Endothelial cell of umbilical vein (primary cell): ENCODE measurements at places on chromosomes 7 and 10. TPM values are rescaled to one million over a fixed set of nuclear protein-coding genes. Genes with fewer than 3 reads are reported as not detected.

DNA sequence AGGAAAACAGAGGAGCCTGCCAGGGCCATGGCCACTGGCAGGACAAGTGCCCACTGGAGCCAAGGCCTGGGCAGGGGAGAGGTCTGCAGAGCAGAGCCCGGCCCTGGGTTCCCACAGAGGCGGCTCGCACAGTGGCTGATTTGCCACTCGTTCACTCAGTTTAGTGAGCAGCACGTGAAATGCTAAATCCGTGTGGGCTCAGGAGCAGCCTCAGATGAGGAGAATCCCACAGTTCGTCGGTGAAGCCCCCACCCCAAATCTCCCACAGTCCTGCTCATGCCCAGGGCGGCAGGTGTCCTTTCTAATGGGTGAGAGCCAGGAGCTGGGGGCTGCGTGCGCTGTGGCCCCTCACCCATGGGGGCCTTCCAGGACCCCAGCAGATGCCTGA, 107.7 kb upstream of the FAM20C start:
- H3K36me3 ChIP-seq = no peaks in the 10 kb centered on the region
- H3K27me3 ChIP-seq = no peaks in the 10 kb centered on the region
- no peak overlapping the region for H3K4me3 ChIP-seq
- no peak overlapping the region for H3K27ac ChIP-seq

DNA sequence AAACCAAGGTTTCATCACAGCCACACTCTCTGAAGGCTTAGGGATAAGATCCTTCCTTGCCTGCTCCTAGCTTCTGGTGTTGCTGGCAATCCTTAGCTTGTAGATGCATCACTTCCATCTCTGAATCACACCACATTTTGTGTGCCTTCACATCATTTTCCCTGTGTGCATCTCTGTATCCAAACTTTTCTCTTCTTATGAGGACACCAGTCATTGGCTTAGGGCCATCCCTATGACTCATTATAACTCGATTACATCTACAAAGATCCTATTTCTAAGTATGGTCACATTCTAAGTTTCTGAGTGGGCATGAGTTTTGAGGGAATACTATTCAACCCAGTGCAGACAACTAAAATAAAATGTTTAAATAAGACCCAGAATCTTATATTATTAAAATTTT, 121.7 kb downstream of the C7orf25 start:
- H3K4me1 ChIP-seq = no peaks in the 10 kb centered on the region
- no peak for DNase-seq
- no peaks in the 10 kb centered on the region for H3K36me3 ChIP-seq
- no peak overlapping the region for H3K27ac ChIP-seq

SUFU gene
- 14.5 and 16.3 TPM in 2 replicates for total RNA-seq

DNA sequence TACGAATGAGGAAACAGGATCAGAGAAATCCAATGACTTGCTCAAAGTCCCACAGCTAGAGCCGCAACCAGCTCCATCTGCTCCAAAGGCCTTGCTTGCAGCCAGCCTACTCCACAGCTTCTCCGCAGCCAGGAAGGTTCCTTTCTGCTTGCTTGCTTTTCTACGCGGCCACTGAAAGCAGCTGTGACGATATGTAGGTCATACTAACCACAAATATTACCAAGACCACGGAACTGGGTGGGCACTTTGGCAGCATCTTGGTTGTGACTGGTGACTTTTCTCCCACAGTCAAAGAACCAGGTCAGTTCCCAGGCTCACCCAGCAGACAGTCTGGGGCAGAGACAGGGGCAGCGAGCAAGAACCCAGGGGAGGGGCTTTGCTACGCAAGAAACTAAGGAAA, 86.4 kb downstream of the FAM53B start:
- H3K27me3 ChIP-seq = no peaks in the 10 kb centered on the region
- no peak for DNase-seq
- no peak overlapping the region for H3K4me3 ChIP-seq

GRCh38 chr10:76333796-76334195, 902.4 kb downstream of the LRMDA start:
- H3K27me3 ChIP-seq = no peaks in the 10 kb centered on the region
- no peaks in the 10 kb centered on the region for H3K36me3 ChIP-seq
- H3K4me3 ChIP-seq = no peak overlapping the region
- no peak for DNase-seq

- no peak overlapping the region for H3K27ac ChIP-seq
- H3K4me1 ChIP-seq = peaks cover 18% of the 10 kb centered on the region
- no peaks in the 10 kb centered on the region for H3K27me3 ChIP-seq
- no peak overlapping the region for H3K4me3 ChIP-seq
Measured at GRCh38 chr10:29811751-29812427, 177.1 kb upstream of the SVIL start.

- peaks cover 13% of the 10 kb centered on the region for H3K4me1 ChIP-seq
- H3K27ac ChIP-seq = no peak overlapping the region
- DNase-seq = no peak
- no peaks in the 10 kb centered on the region for H3K27me3 ChIP-seq
- H3K4me3 ChIP-seq = no peak overlapping the region
Measured at GRCh38 chr10:103667356-103667755, 173.9 kb downstream of the NEURL1 start.

KCNH2 gene
- 0.09 TPM in 1 of 2 replicates, not detected in the other for total RNA-seq

GRCh38 chr7:86469680-86470295, 173.9 kb upstream of the GRM3 start:
- DNase-seq = peak; percentile 63
- H3K27ac ChIP-seq = no peak overlapping the region
- no peaks in the 10 kb centered on the region for H3K27me3 ChIP-seq
- no peaks in the 10 kb centered on the region for H3K36me3 ChIP-seq

DNA sequence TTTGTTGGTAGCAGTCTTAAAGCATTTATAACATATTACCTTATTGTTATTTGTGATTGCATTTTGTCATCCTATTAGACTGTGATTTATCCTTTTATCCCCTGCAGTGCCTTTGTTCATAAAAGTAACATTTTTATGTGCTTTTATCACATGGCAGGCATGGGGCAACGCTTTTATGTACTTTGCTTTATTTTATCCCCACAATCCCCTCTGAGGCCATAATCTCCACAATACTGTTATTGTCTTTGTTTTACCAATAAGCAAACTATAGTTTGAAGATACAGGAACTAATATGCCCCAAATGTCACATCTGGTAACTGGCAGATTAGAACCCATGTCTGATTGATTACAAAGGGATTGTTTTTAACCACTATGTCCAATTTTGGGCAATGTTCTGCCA, 613.5 kb downstream of the REEP3 start:
- no peaks in the 10 kb centered on the region for H3K27me3 ChIP-seq
- no peaks in the 10 kb centered on the region for H3K36me3 ChIP-seq
- DNase-seq = no peak

DNA sequence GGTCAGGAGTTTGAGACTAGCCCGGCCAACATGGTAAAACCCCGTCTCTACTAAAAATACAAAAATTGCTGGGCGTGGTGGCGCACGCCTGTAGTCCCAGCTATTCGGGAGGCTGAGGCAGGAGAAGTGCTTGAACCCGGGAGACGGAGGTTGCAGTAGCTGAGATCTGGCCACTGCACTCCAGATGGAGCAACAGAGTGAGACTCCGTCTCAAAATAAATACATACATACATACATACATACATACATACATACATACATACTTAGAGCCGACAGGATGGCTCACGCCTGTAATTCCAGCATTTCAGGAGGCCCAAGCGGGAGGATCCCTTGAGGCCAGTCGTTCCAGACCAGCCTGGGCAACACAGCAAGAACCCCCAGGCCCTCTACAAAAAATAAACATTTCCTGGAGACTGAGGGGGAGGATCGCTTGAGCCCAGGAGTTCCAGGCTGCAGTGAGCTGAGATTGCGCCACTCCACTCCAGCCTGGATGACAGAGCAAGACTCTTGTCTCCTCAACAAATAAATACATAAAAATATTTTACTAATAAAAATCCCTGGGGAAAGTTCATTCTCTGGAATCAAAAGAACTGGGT, 90.9 kb upstream of the TNRC18 start:
- H3K36me3 ChIP-seq = no peaks in the 10 kb centered on the region
- no peak overlapping the region for H3K4me3 ChIP-seq
- peaks cover 20% of the 10 kb centered on the region for H3K4me1 ChIP-seq
- DNase-seq = no peak
- H3K27me3 ChIP-seq = no peaks in the 10 kb centered on the region

- H3K4me1 ChIP-seq = peaks cover 39% of the 10 kb centered on the region
- H3K36me3 ChIP-seq = no peaks in the 10 kb centered on the region
- no peaks in the 10 kb centered on the region for H3K27me3 ChIP-seq
- peak; percentile 81 for DNase-seq
- no peak overlapping the region for H3K4me3 ChIP-seq
Measured at GRCh38 chr10:118041316-118041715, 5.4 kb downstream of the RAB11FIP2 start.

GRCh38 chr10:110746969-110747608, 103.0 kb downstream of the RBM20 start:
- peak; percentile 38 for DNase-seq
- H3K27me3 ChIP-seq = peaks cover 5% of the 10 kb centered on the region
- H3K4me3 ChIP-seq = no peak overlapping the region

DNA sequence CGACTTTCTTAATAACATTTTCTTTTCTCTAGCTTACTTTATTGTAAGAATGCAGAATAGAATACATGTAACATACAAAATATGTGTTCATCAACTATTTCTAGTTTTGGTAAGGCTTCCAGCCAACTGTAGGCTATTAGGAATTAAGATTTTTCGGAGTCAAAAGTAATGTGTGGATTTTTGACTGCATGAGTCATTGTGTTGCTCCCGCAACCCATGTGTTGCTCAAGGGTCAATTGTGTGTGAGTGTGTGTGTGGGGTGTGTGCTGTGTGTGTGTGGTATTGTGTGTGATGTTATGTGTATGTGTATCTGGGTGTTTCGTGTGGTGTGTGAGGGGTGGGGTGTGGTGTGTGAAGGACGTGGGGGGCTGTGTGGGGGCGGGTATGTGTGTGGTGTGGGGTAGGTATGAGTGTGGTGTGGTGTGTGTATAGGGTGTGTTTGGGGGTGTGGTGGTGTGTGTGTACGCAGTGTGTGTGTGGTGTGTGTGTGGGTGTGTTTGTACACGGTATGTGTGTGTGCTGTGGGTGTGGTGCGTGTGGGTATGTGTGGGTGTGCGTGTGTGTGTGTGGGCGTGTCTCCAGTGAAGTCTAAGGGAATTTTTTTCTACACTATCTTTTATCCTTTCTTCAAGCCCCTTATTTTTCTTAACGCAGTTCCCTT, 60.5 kb downstream of the RSU1 start:
- DNase-seq = no peak
- no peaks in the 10 kb centered on the region for H3K4me1 ChIP-seq
- H3K36me3 ChIP-seq = peaks cover 2% of the 10 kb centered on the region
- H3K4me3 ChIP-seq = no peak overlapping the region
- H3K27ac ChIP-seq = no peak overlapping the region
- H3K27me3 ChIP-seq = no peaks in the 10 kb centered on the region

ASZ1 gene
- total RNA-seq = not detected in 2 replicates

ASL gene
- total RNA-seq = 48.4 and 50.5 TPM in 2 replicates

CRHR2 gene
- not detected in 2 replicates for total RNA-seq

CFAP46 gene
- total RNA-seq = 0.75 and 1.1 TPM in 2 replicates

DNA sequence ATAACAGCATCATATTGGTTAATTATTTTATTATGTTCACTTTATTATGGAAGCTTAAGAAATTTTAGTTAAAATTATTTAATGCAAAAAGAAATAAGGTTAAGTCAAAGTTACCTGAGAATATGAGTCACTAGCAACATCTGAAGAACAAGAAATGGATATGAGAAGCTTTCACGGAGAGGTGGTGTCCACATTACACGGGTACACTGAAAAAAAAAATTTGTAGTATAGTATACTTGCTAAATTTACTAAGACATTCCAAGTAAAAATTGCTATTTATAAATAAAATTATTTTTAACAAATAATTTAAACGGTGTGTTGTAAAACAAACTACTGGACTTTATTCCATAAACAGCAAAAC, 63.9 kb downstream of the DPY19L1 start:
- no peaks in the 10 kb centered on the region for H3K27me3 ChIP-seq
- no peak overlapping the region for H3K27ac ChIP-seq
- no peaks in the 10 kb centered on the region for H3K4me1 ChIP-seq

HHEX gene
- 109 and 110 TPM in 2 replicates for total RNA-seq

PNLIPRP3 gene
- not detected in 2 replicates for total RNA-seq

KAZALD1 gene
- 2.9 and 3.3 TPM in 2 replicates for total RNA-seq

APBB1IP gene
- not detected in 2 replicates for total RNA-seq

GLI3 gene
- total RNA-seq = 24.9 and 30.3 TPM in 2 replicates

DNA sequence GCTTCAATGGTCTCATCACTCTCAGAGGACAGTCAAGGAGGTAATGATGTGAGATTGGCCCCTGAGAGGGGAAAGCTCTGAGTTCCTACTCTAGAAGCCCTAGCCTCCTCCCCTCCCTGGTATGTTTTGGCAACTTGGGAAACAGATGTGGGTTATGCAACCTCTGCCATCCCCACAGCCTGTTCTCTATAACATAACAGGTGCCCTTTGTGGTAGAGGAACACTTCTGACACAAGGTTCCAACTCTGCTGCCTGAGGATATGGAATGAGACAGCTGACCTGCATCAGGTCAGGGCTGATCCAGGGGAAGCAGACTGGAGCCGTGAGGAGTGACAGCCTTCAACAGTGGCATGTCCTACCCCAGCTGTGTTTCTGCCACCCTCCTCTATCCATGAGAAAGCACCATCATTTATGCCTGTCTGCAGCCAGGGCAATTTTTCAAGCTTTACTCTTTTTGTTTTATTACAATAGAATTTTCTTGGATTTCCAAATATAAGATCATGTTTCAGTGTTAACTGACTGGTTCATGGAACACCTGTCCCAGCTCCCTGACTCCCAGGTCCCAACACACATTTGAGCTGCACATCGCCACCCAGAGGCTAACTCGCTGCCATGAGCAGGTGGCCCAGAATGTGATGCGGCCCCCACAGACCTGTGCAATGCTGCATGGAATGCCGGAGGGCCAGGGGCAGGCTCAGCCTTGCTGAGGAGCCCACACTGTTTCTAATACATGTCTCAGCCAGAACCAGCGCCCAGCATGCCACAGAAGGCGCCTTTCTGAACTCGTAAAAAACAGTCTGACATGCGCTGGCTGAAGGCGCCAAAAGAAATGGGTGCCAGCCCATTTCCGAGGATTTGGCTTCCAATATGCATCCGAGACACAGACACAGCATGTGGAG, 124.8 kb upstream of the CHST15 start:
- H3K4me1 ChIP-seq = peaks cover 9% of the 10 kb centered on the region
- no peak for DNase-seq
- no peak overlapping the region for H3K4me3 ChIP-seq
- no peaks in the 10 kb centered on the region for H3K36me3 ChIP-seq
- H3K27ac ChIP-seq = no peak overlapping the region
- H3K27me3 ChIP-seq = no peaks in the 10 kb centered on the region

GRCh38 chr10:80660266-80660665, 122.6 kb downstream of the SH2D4B start:
- H3K4me3 ChIP-seq = no peak overlapping the region
- no peak for DNase-seq
- H3K36me3 ChIP-seq = no peaks in the 10 kb centered on the region
- peaks cover 4% of the 10 kb centered on the region for H3K4me1 ChIP-seq
- H3K27me3 ChIP-seq = peaks cover 2% of the 10 kb centered on the region

LZTS2 gene
- total RNA-seq = 63.7 and 70.8 TPM in 2 replicates

- no peak for DNase-seq
- no peak overlapping the region for H3K4me3 ChIP-seq
- H3K36me3 ChIP-seq = no peaks in the 10 kb centered on the region
- no peaks in the 10 kb centered on the region for H3K4me1 ChIP-seq
Measured at GRCh38 chr7:69684369-69685292, 86.4 kb downstream of the AUTS2 start.

GRCh38 chr10:110730345-110731050, 86.4 kb downstream of the RBM20 start:
- no peaks in the 10 kb centered on the region for H3K36me3 ChIP-seq
- no peaks in the 10 kb centered on the region for H3K4me1 ChIP-seq
- peaks cover 5% of the 10 kb centered on the region for H3K27me3 ChIP-seq
- H3K4me3 ChIP-seq = no peak overlapping the region
